ENCODE measurements at places on chromosomes 3 and 15. TPM values are rescaled to one million over a fixed set of nuclear protein-coding genes. Genes with fewer than 3 reads are reported as not detected.

DNA sequence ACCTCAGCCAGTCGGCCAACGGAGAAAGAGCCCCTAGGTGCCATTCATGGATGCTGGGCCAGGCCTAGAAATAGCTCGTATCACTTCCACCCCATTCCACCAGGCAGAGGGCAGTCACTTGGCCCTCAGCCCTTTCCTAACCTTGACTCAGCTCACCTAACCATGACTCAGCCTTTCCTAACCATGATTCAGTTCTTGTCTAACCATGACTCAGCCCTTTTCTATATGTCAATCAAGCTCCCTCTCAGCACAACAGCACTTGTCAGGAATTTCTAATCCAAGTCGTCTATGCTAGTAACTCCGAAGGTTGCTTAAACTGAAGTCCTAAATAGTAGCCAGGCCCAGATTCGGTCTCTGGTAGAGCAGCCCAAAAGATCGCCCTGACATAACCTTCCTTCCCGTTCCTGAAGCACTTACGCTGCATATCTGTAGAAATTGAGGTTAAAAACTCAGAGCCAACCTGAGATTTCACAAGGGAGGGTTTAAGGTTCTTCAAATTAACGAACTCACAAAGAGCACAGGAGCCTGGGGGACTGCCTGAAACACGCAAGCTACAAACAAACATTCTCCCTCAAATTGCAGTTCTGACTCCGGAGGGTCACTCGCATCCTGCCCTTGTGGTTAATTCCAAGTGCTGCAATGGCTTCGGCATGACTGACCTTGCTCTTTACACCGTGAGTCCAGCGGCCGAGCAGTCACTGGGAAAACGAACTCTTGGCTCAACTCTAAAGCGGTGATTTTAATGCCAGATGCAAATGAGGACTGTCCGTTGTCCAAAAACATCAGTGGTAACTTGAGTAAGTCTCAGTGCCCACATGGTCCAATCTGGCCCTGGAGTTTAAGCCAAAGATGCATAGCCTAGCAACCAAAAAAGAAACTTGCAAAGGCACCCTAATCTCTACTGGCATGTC, 99.9 kb downstream of the ADAMTS17 start:
- no peak overlapping the region for H3K4me3 ChIP-seq
- H3K36me3 ChIP-seq, result no peaks in the 10 kb centered on the region
- no peak for DNase-seq
- H3K27me3 ChIP-seq, result no peaks in the 10 kb centered on the region
- H3K4me1 ChIP-seq, result no peaks in the 10 kb centered on the region

DNA sequence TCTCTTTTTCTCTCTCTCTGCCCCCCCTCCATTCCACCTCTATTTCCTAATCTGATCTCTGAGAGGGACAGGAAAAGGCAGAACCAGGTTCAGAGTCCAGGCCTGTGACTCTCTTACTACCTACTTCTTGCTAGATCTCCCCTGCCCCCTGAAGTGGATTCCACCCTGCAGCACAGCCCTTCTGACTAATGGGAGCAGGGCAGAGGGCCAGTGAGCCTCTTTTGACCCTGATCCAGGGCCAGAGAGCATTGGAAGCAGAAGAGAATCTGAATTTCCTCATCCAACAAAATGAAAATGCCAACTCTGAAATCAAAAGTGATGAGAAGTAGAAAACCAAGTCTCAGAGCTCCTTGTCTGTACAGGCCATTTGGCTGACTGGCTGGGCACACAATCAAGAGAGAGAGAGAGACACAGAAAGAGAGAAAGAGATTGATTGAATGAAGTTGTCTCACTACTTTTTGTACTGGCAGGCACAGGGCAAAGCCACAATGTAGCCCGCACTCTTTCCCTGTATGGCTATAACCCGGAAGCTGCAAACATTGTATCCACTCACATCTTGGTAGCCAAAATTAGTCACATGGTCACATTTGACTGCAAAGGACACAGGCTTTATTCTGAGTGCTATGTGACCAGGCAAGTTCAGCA, 31.6 kb upstream of the GLCE start:
- H3K4me1 ChIP-seq, result peaks cover 13% of the 10 kb centered on the region
- no peaks in the 10 kb centered on the region for H3K36me3 ChIP-seq
- DNase-seq, result no peak
- H3K4me3 ChIP-seq, result no peak overlapping the region
- peaks cover 2% of the 10 kb centered on the region for H3K27me3 ChIP-seq

GRCh38 chr3:187041362-187042307, 97.7 kb downstream of the RPL39L start:
- peak; percentile 79 for DNase-seq
- H3K4me1 ChIP-seq, result peaks cover 74% of the 10 kb centered on the region
- peak overlapping the region; percentile 65 for H3K4me3 ChIP-seq
- peak overlapping the region; percentile 95 for H3K27ac ChIP-seq
- H3K27me3 ChIP-seq, result no peaks in the 10 kb centered on the region

GRCh38 chr15:82944821-82945220, 7.7 kb downstream of the HOMER2 start:
- H3K36me3 ChIP-seq, result no peaks in the 10 kb centered on the region
- peaks cover 11% of the 10 kb centered on the region for H3K27me3 ChIP-seq
- no peak overlapping the region for H3K27ac ChIP-seq
- H3K4me3 ChIP-seq, result no peak overlapping the region
- no peaks in the 10 kb centered on the region for H3K4me1 ChIP-seq
- DNase-seq, result no peak

GRCh38 chr15:84761607-84762131, 13.3 kb downstream of the ZNF592 start:
- H3K4me3 ChIP-seq, result no peak overlapping the region
- DNase-seq, result no peak
- no peak overlapping the region for H3K27ac ChIP-seq

- no peaks in the 10 kb centered on the region for H3K36me3 ChIP-seq
- H3K4me1 ChIP-seq, result no peaks in the 10 kb centered on the region
- H3K4me3 ChIP-seq, result no peak overlapping the region
- H3K27ac ChIP-seq, result no peak overlapping the region
These were observed 200.5 kb upstream of the LRTM1 start for GRCh38 chr3:55128225-55128823.

- peaks cover 16% of the 10 kb centered on the region for H3K27me3 ChIP-seq
- no peak overlapping the region for H3K27ac ChIP-seq
- no peaks in the 10 kb centered on the region for H3K36me3 ChIP-seq
- no peak for DNase-seq
These were observed 45.9 kb downstream of the HRH1 start for GRCh38 chr3:11199902-11200845.

DNA sequence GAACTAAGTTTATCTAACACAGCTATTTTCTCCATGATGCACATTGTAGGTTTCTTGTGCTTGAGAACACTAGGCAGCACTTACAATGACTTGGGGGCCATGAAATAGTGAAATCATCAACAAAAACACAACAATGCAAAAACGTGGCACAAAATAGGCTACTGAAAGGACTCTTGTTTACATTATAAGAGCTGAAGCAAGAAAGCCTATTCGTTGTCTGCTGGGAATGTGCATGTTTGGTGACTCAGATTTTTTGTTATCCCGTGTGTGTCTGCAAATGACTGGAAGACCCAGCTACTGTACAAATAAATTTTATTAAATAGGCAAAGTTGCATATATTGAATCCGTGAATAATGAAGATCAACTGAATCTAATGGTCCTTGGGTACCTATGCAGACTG, 85.0 kb downstream of the TCF12 start:
- no peak for DNase-seq
- H3K36me3 ChIP-seq, result peaks cover 6% of the 10 kb centered on the region
- no peak overlapping the region for H3K4me3 ChIP-seq
- peaks cover 6% of the 10 kb centered on the region for H3K4me1 ChIP-seq
- H3K27me3 ChIP-seq, result no peaks in the 10 kb centered on the region

DNA sequence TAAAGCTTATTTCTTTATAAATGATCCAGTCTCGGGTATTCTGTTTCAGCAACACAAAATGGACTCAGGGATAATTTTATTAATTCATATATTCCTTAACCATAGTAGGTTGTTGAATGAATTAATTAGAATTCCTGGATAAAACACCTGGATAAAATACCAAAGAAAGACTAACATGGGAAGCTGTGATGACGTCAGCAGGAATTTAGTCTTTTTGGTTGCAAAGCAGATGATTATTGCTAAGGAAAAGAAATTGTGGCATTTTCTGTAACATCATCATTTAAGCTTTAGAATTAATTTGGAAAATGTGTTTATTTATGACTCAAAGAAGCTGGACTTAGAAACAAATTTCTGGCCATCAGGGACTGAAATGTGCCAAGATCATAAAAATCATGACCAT, 228.3 kb upstream of the ZBTB20 start:
- H3K27me3 ChIP-seq, result peaks cover 2% of the 10 kb centered on the region
- H3K36me3 ChIP-seq, result no peaks in the 10 kb centered on the region
- no peak for DNase-seq
- H3K4me1 ChIP-seq, result no peaks in the 10 kb centered on the region
- H3K27ac ChIP-seq, result no peak overlapping the region

DNA sequence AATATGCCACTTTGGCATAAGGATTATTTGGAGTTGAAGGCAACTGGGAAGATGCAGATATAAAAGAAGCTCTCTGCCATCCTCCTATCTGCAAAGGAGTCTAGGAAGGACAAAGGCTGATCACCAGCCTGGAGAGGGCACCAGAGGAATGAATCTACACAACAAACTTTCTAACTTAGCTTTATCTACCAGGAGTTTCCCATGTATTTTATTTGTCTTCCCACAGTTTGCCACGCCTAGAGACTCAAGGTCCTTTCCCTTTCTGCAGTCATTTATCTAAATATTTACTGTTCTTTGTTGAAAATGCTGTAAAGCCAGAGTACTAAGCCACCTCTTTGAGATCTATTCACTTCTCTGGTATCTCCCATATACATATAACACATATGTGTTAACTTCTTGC, 32.2 kb downstream of the GPR176 start:
- DNase-seq, result no peak
- no peak overlapping the region for H3K27ac ChIP-seq
- H3K4me1 ChIP-seq, result no peaks in the 10 kb centered on the region
- no peak overlapping the region for H3K4me3 ChIP-seq
- no peaks in the 10 kb centered on the region for H3K36me3 ChIP-seq

DNA sequence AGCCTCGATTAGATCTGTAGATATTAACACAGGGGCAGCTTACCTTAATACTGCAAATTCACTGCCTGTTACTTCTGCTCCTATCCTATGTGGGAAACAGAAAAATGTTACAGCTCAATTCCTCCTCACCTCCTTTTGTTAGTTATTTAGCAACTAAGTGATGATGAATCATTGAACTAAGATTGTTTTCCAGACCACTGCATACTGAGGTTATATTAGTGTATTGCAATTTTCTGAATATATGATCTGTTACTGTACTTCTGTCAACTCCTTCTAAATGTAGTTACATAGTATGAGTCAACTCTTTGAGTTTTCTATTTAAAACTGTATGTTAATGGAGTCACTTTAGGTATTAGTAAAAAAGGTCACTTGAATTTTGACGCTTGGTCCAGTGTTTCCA, 331.5 kb upstream of the SLCO3A1 start:
- H3K36me3 ChIP-seq, result peaks cover 7% of the 10 kb centered on the region
- no peak overlapping the region for H3K27ac ChIP-seq
- H3K4me1 ChIP-seq, result peaks cover 26% of the 10 kb centered on the region
- peaks cover 12% of the 10 kb centered on the region for H3K27me3 ChIP-seq
- H3K4me3 ChIP-seq, result no peak overlapping the region

DNA sequence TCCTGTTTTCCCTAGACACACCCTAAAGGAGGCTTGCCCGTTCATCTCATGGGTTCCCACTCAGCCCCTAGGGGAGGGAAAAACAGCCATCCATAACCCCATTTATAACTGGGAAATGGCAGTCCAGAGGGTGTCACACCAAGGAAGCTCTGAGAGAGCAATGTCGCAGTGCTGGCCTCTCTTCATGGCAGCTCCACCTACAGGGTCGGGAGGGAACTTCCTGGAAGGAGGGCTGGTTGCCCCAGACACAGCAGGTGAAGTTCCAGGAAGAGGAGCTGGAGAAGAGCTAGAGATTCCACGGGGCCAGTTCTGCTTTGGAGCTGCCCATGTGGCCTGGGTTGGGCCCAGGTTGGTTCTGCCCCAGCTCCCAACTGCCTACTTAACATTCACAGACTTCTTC, 22.3 kb upstream of the LINGO1 start:
- DNase-seq, result no peak
- no peak overlapping the region for H3K27ac ChIP-seq
- H3K36me3 ChIP-seq, result no peaks in the 10 kb centered on the region

GRCh38 chr15:82113106-82113715, 67.4 kb upstream of the MEX3B start:
- H3K36me3 ChIP-seq, result no peaks in the 10 kb centered on the region
- H3K27me3 ChIP-seq, result no peaks in the 10 kb centered on the region
- H3K27ac ChIP-seq, result no peak overlapping the region
- no peak for DNase-seq
- H3K4me1 ChIP-seq, result peaks cover 5% of the 10 kb centered on the region
- no peak overlapping the region for H3K4me3 ChIP-seq

DNA sequence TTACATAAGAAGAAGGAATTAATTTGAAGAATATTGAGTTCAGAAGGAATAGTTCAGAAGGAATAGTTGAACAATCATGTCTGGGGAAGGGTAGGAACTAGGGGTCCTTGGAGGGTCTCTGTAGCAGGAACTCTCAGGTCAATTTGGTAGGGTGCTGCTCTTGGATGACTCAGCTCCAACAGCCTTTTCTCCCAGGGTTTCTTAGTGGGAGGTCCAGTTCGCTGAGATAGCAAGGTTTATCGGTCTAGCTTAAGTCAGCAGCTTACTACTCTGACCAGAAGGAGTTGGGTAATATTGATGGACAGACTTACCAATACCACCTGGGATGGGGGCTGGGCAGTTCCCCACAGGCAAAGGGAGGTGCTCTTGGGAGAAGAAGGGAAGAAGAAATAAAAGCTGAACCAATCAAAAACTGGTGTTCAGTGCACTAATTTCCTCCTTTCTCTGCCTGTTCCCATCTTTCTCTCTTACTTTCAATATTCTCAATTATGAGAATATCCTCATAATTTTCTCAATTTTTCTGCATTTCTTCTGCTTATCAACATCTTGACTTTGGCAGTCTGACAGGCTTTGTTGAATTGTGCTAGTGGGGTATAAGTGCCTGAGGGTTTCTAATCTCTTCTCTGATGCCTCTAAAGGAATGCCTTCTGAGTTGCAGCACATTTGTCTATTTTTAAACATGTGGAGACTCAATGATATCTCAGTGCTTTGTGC, 14.4 kb upstream of the MITF start:
- H3K27me3 ChIP-seq, result no peaks in the 10 kb centered on the region
- H3K27ac ChIP-seq, result no peak overlapping the region
- DNase-seq, result no peak
- no peaks in the 10 kb centered on the region for H3K36me3 ChIP-seq

GRCh38 chr15:29840926-29841325, 18.7 kb upstream of the TJP1 start:
- no peak for DNase-seq
- H3K36me3 ChIP-seq, result no peaks in the 10 kb centered on the region
- no peak overlapping the region for H3K4me3 ChIP-seq
- H3K4me1 ChIP-seq, result no peaks in the 10 kb centered on the region

Gene AP4E1
- 20.0 TPM for total RNA-seq

Gene HHLA2
- total RNA-seq, result 3.3 TPM

Gene SLC28A1
- not detected for total RNA-seq

Gene GHRL
- total RNA-seq, result 0.21 TPM

Gene SLC22A13
- 1.0 TPM for total RNA-seq

Measured in activated CD8-positive, alpha-beta T cell treated with anti-CD3 and anti-CD28 coated beads, Interleukin-2, amount 10 ng/mL, durations not matched to agents 7 days and 5 days (primary cell).